ENCODE measurements at places on chromosomes 13 and 19.

- DNase-seq: no peak
Observed at GRCh38 chr19:15195371-15196334, 5.1 kb downstream of the NOTCH3 start.

- DNase-seq: peak; percentile 1
Observed at GRCh38 chr19:16541526-16542044, 652 bp downstream of the CHERP start.

- DNase-seq: no peak
Observed at GRCh38 chr13:80313668-80314256, 27.2 kb downstream of the SPRY2 start.

- DNase-seq: no peak
Observed at GRCh38 chr19:7440188-7440975, 48.5 kb downstream of the PEX11G start.

DNA sequence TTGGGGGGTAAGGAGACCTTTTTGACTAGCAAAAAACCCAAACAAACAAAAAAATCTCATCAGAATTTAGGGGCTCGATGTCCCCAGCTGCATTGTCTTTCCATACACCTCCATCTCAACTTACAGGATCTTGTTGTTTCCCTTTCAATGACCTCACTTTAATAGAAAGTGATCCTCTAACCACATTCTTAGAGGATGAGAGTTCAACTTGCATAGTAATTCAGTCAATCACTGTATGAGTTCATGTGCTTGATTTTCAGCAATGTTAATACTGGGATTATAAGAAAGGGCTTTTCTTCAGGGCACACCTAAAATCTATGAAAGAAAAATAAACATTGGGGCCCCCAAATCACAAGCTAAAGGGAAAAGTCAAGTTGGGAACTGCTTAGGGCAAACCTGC lies 1512.0 kb downstream of the SLITRK1 start:
- no peak for DNase-seq

DNA sequence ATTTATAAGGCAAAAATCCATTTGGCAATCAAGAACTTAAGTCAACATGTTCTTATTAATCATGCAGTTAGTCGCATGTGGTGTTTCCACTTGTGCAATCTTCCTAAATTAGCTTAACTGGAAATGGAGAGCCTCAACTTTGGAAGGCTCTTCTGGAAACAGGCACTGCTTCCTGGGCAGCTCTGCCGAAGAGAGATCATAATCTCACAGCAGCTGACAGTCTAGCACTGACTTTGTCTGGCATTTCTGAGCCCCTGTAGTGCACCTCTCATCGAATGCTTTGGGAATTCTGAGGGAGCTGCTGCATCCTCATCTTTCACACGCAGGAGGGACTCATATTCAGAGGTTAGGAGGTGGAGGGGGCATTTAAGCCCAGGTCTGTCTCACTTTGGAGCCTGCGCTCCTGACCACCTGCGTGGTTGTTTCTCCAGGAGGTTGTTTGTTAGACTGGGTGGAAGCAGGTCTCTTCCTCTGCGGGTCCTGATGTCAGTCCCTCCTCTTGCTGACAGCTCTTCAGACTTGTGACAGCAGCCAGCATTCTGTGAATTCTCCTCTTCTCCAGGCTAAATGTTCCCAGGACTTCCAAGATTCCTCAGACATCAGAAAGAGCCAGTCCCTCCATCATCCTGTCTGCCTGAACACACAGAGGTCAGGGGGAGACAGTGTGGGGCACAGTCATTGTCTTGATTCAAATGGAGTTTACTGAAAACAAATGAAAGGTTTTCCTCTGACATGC lies 100.4 kb upstream of the GJB6 start:
- DNase-seq: no peak

DNA sequence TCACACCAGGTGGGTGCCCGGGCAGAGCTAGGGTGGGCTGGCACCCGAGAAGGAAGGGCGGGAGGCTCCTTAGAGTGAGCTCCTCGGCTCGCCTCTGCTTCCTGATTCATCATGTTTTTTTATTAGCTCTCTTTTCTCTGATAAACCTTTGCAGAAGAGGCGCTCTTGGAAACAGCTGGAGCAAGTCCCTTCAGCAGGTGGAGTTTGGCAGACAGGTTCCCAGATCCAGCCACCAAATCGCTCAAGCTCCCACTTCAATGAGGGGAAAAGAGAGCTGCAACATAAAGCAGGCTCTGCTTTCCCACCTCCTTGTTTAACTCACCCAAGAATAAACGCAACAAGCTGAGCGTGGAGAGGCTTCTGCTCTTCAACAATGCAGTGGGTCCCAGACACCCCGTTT lies 244.8 kb downstream of the TSHZ3 start:
- DNase-seq: no peak

DNA sequence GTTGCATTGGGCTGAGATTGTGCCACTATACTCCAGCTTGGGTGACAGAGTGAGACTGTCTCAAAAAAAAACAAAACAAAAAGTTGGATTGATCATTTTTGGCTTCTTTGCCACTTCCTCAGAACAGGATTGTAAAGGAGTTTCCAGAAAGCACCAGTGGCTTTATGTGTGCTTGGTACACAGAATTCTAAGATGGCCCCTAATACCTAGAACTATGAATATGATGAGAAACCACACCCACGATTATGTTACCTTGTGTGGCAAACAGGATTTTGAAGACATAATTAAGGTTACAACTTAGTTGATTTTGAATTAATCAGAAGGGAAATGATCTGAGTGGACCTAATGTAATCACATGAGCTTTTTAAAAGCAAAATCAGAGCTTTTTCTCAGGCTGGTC lies 26.5 kb downstream of the CEACAM1 start:
- peak; percentile 25 for DNase-seq

DNA sequence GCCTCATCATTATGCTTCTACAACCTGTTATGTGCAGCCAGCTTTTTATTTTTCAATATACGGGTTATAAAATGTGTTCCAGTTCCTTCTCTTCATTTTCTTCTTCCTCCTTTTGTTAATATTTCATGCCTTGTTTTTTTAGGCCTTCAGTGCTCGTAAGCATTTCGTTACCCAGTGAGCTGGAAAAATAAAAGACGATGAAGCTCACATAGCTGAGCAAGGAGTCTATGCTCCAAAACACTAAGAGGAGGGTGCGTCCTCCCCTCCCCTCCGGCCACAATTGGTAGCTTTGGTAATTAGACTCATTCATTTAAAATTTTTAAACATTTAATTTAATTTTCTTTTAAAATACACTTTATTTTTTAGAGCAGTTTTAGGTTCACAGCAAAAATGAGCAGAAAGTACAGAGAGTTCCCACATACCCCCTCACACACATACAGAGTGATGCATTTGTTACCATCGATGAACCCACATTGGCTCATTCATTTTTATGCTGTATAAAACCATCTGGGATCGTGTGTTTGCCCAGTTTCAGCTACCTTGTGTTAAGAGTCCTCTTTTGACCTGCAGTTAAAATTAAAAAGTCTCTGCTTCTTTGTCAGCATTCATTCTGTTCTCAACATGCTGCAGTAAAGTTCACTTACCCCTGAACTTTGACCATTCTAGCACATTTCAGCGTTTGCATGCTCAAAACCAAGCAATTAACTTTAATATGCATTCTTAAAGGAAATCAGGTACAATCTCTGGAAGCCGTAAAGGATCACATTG lies 223.9 kb downstream of the LACC1 start:
- DNase-seq: no peak

GRCh38 chr13:110421696-110422385 lies 114.8 kb downstream of the COL4A2 start:
- no peak for DNase-seq

GRCh38 chr13:113745059-113745458 lies 14.0 kb upstream of the TMEM255B start:
- DNase-seq: no peak

- no peak for DNase-seq
Observed at GRCh38 chr19:38173291-38174041, 50.6 kb downstream of the DPF1 start.

DNA sequence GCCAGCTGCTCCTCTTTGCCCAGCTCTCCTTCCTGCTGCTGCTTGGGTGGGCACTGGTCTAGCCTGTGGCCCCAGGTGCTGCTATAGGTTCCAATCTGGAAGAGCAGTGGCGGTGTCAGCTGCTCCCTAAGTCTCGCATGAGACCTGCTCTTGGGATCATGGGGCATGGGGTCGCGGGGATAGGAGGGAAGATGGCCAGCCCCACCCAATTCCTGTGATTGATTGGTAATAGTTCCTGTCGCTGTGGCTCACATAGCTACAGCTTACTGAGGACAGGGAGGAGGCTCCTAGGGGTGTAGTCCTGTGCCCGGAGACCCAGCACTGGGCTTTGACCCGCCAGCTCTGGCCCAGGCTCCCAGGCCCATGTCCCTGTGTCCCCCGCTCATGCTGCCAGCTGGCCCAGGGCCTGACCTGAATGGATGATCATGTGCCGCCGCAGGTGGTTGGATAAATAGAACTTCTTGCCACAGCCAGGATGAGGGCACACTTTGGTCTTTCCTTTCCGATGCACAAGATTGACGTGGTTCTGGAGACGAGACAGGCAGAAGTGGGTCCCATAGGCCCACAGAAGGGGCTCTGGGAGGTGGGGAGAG lies 4.5 kb upstream of the ELAVL3 start:
- no peak for DNase-seq

GRCh38 chr19:47663911-47664771 lies 49.1 kb upstream of the EHD2 start:
- no peak for DNase-seq

- DNase-seq: no peak
Observed at GRCh38 chr13:44439452-44440024, 65.9 kb downstream of the SERP2 start.

- DNase-seq: no peak
Observed at GRCh38 chr13:97464561-97464960, 30.6 kb downstream of the RAP2A start.

DNA sequence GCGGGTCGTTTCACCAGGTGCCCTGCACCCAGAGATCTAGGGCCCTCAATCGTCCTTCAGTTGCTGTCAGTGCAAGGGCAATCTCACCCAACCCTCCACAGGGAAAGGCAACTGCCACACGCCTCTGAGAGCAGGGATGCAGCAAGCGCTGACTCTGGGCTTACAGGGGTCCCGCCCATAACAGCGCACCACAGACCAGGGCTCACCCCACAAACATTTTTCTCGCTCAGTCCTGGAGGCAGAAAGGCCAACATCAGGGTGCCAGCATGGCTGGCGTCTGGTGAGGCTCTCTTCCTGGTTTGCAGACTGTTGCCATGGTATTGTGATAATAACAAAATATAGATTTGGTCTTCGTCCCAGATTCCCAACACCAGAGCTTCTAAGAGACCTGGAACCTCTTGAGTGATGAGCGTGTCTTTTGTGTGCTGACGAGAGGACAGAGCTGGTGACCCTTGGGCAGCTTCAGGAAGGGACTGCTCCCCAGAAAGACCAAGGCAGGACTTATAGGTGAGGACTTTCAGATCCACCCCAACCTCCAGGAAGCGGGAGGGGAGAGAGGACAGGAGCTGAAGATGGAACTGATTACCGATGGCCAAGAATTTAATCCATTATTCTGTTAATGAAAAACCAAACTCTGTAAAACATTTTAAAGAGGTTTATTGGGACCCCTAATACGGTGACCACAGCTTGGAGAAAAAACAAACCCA lies 51.3 kb downstream of the C13orf46 start:
- DNase-seq: no peak

DNA sequence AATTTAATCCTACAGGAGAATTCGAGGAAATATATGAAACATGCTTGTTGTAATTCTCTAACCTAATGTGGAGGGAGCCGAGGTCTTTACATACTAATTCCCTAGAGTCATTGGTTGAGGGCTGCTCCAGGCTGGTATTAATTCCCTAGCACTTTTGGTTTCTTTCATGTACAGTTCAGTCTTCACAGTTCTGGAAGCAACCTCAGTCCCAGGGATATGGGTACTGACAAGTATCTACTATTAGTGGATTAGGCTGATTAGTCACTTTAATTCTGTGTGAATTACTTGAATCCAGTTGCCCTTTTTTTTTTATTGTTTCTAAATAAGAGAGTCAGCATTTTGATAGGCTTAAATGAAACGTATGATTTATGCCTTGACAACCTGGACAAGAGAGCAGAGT lies 172.3 kb upstream of the HTR2A start:
- DNase-seq: no peak

DNA sequence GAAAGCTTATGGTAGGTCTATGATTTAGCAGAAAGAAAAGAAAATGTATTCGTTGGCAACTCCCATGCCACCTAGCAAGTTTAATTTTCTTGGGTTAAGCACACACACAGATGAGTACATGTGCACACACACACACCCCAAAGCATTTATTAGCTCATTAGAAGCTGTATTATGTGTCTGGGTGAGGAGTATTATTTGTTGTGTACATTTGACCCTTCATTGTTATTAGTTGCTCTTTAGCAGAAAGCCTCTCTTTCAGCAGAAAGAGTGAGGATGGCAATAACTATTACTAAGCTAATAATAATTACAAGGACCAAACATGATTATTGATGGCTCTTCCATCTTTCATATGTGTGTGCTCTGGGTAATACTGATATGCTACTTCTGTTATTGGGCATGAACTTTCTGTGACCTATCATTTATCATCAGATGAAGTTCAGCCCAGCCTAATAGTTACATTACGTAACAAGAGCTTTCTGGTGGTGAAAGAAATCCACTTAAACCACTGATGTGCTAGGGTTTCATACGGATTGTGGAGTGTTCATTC lies 177.4 kb upstream of the OBI1 start:
- DNase-seq: no peak

DNA sequence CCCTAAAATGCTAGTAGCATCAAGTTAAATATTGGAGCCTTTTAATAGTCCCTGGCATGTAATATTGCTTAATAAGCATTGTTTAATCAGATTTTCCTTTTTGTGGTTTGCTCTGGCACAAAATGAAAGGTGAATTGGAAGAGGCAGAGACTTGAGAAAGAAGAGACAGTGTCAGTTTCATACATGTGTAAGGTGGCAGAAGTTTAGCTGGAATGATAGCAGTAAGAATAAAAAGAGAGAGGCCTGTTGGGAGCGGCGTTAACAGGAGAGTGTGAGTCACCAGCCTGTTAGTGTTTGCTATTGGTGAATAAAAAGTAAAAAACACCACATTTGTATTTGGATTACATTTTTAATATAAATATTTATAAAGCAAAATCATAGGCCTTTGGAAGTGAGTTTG lies 145.3 kb downstream of the PDS5B start:
- peak; percentile 20 for DNase-seq

DNA sequence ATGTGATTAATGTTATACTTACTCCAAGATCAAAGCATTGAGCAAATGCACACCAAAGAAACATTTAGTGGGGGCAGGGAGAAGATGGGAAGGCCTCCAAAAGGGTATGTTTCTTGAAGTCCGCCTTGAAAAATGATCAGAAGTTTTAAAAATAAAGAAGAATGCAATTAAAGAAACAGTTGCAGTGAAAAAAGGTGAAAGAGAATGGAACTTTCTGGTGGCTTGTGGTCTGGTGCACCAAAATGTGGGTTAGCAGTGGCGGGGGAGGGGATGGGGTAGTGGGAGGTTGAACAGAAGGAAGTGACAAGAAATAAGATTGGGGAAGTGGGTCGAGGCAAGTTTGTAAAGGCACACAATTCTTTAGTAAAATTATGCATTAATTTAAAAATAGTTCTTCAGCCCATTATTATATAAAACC lies 2.5 kb downstream of the LCP1 start:
- peak; percentile 68 for DNase-seq

GRCh38 chr13:104759069-104759468 lies 1692.9 kb upstream of the SLC10A2 start:
- DNase-seq: no peak

Measured in CD4-positive, alpha-beta T cell treated with Interleukin-2 at 100 ng/mL for 4 hours (primary cell).